ENCODE measurements at places on chromosomes 6 and 20. TPM values are rescaled to one million over a fixed set of nuclear protein-coding genes. Genes with fewer than 3 reads are reported as not detected.

The LPA gene
- not detected for total RNA-seq

The BTBD3 gene
- 6.6 TPM for total RNA-seq

The HTR1B gene
- not detected for total RNA-seq

The MTO1 gene
- 50.9 TPM for total RNA-seq

All from activated CD4-positive, alpha-beta T cell treated with anti-CD3 and anti-CD28 coated beads, Interleukin-2, amount 10 ng/mL, durations not matched to agents 7 days and 5 days (primary cell).